ENCODE measurements at places on chromosomes 16 and 17.
A peak's percentile ranks its signal among the peaks of the same experiment; 100 is the strongest.

- DNase-seq, result no peak
Measured at GRCh38 chr17:17077861-17078732, 35.8 kb downstream of the MPRIP start.

GRCh38 chr16:11896486-11897176 is 19.1 kb downstream of the GSPT1 start:
- peak; percentile 87 for DNase-seq

DNA sequence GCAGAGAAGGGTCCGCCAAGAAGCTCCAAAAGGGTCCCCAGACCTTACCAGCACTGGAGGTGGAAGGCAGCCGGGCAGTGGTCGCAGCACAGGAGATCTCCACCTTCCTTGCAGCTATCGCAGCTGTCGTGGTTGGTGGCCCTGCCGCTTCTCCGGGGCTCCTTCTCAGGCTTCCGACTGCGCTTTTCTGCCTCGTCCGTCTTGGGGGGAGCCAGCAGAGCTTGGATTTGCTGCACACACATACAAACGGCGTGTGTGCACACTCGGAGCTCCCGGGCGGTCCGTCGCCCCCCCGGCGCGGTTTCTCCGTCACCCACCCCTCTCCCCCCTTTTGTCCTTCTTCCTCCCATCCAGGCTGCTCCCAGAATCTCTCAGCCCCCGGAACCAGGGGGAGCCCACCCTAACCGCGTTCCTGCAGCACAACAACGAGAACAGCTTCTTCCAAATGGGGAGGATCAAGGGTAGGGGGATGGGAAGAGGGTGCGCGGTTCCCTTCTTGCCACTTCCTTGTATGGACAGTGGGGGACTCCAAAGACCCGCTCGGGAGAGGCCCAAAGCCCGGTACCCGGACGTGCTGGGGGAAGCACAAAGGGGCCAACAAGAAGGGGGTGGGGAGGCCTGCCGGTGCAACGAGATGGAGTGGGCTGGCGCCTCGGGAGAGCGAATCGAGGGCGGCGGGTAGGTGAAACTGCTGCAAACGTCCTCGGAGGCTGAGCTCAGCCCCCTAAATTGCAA is 1.1 kb downstream of the PHF12 start:
- DNase-seq, result peak; percentile 45

DNA sequence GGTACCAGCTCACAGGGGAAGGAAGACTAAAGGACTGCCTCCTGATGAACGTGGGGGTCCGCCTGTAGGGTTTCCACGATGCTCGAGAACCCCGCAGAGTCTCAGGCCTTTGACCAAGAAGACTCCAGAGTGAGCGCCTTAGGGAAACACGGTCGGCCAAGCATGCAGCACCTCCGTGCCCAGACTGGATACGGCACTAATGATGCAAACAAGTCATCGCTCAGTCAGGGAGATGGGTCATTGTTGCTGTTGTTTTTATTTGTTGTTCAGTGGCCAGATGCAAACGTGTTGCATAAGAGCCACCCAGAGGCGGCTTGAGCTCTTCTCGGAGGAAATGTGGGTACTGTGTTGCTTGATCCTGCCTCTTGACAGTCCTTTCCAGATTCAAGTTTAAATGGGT is 19.3 kb upstream of the RBFOX3 start:
- no peak for DNase-seq

DNA sequence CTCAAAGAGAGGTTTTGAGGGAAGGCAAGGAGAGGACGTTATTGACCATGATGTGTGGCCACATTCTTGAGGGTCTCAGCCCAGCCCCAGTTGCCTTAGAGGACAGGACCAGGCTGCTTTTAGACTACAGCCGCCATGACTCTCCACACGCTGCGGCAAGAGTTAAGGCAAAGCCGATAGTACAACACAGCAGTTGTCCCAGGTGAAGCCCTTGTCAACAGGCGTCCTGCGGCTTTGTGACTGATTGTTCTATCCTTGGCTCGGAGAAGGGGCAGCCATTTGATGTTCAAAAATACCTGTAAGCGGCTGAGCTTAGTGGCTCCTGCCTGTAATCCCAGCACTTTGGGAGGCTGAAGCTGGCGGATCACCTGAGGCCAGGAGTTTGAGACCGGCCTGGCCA is 28.8 kb downstream of the TMEM92 start:
- no peak for DNase-seq
